ENCODE measurements at places on chromosomes 6 and 20. TPM values are rescaled to one million over a fixed set of nuclear protein-coding genes. Genes with fewer than 3 reads are reported as not detected.

TBX18 gene
- total RNA-seq = 20.5 TPM

OOEP gene
- not detected for total RNA-seq

ATG5 gene
- total RNA-seq = 23.5 TPM

UBD gene
- 0.46 TPM for total RNA-seq

LY6G6D gene
- not detected for total RNA-seq

All from A549 treated with CORT108297 at 1 μM for 4 hours (cell line).